ENCODE measurements at places on chromosomes 1 and 21.

GRCh38 chr1:171292799-171293198 is 21.2 kb upstream of the FMO4 start:
- DNase-seq, result no peak

DNA sequence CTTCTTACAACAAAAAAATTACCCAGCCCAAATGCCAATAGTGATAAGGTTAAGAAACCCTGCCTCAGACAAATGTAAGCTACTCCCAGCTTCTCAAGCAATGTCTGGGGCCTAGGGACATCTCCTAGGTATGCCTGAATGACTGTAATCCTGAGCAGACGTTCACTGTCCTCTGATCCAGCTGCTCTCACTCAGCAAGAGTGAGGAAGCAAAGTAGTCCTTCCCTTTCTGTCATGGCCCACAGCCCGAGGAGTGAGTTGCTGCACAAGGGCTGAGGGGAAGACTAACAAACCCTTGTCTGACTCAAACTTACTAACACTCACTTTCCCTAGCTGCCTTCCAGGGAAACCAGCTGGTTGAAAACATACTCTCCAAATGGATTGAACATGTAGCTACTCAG is 124.9 kb upstream of the TNFSF4 start:
- no peak for DNase-seq

DNA sequence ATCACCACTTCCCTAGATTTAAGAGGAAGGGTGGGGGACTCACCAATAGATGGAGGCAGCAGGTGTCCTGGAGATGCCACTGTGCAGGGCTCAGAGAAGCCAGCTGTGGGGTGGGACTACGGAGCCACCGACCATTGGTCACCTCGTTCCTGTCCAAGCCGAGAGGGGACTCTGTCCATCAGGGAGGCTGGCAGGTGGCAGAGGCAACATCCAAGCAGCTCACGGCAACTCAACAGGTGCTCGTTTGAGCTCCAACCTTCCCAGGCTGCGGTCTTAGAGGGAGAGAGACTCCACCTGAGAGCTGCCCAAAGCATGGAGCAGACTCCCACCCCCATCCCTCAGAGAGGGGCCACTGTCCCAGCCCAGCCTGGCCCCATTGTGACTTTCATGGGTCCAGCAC is 71.4 kb downstream of the IGSF21 start:
- DNase-seq, result no peak

- DNase-seq, result no peak
These were observed 38.6 kb upstream of the ADGRL4 start for GRCh38 chr1:79044974-79045650.

DNA sequence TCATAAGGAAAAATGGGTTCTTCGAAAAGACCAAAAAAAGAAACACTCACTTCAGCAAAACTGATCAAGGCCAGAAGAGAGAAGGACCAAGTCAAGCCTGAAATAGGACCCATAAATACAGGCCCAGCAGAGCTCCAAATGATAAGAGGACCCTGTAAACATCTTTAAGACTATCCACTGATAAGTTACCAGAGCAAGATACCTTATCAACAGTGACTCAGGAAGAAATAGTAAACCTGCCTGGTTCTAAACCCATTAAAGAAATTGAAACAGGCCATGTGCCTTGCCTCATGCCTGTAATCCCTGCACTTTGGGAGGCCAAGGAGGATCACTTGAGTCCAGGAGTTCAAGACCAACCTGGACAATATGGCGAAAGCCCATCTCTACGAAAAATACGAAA is 81.8 kb upstream of the ERRFI1 start:
- no peak for DNase-seq

DNA sequence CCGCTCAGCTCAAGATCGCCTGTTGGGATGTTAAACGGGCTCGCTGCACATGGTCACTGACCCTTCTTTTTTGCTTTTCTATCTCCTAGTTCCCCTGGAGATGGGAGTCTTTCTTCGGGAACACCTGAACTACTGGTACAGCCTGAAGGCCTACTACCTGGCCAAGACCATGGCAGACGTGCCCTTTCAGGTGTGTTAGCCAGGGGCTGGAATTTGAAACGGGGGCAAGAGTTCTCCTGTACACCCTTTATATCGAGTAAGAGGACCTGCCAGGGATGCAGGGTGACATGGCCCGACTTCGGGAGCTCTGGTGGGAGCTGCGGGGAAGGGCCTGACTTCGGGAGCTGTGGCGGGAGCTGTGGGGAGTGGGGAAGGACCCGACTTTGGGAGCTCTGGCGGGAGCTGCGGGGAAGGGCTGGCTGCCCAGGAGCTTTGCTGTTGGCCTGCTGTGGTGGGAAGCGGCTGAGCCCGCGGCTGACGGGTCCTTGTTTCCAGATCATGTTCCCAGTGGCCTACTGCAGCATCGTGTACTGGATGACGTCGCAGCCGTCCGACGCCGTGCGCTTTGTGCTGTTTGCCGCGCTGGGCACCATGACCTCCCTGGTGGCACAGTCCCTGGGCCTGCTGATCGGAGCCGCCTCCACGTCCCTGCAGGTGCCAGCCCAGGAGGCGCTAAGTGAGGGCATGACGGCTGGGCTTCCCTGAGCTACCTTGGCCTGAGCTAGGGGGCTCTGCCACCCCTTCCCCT is 24.0 kb downstream of the TFF3 start:
- DNase-seq, result no peak

GRCh38 chr1:59057211-59057694 is 239.6 kb upstream of the FGGY start:
- no peak for DNase-seq

DNA sequence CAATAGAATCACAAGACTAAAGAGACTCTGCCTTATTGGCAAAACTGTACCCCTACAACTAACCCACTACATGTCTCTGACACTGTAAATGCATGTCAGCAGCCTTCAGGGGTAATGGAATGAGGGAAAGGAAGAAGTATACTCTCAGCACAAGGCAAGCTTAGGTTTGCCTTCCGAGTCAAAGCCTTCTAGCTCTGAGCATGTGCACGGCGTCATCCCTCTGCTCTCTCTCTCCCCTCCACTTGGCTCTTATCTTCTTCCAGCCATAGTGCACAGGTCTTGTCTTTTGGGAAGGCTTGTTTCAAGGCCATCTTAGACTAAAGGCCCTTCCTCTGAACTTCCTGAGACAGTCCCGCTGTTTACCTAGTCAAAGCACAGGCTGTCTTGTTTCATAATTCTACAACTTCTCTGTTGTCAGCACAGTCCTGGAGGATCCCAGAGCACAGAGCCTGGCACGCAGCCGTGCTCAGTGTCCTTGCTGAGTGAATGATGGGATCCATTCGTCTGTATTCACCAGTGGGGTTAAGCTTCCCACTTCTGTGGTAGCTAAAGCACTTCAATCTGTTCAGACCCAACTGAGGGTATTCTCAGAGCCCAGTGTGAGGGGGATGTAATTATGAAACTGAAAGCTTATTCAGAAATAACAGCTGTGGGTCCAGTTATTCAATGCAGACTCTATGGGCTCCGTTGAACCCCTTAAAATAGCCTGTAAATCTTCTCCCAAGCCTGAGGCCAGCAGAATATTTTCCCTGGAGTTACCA is 166.5 kb upstream of the PLD5 start:
- DNase-seq, result no peak

GRCh38 chr1:153951801-153952200 is 5.3 kb upstream of the DENND4B start:
- DNase-seq, result no peak

- DNase-seq, result no peak
These were observed 4.3 kb upstream of the GLUL start for GRCh38 chr1:182395906-182396305.

GRCh38 chr1:45035631-45036301 is 23.7 kb downstream of the UROD start:
- peak; percentile 5 for DNase-seq

DNA sequence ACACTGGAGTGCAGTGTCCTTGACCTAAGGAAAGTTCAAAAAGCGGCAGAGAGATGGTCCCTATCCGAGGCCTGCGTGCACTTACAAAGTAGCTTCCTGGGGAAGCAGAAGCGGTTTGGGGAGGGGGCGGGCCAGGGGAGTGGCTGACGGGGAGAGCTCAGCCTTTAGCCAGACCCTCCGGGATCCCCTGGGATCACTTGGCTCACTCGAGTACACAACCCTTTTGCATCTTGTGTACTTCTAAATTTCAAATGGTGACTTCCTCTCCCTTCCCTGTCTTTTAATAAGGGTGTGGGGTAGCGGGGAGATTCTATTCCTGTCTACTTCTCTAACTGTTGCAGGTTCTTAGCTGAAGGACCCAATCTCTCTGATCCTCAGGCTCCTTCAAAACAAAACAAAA is 18.1 kb upstream of the SNX27 start:
- DNase-seq, result no peak

GRCh38 chr21:37558676-37559211 is 192.2 kb downstream of the DYRK1A start:
- DNase-seq, result no peak

DNA sequence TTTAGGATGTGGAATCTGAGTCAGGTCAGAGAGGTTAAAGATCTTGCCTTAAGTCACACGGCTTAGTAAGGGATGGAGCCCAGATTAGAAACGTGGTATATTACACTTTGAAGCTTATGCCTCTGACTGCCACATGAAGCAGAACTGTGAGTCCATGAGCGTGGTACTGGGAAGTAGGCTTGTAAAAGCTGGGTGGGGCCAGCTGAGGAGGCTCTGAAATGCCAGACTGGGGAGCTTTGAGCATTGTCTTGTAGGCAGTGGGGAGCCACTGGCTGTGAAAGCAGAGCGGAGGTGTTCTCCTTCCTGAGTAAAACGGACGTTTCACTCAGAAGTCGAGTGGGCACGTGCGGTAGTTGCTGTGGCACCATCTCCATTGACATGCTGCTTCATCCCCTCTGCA is 72.6 kb upstream of the USP24 start:
- DNase-seq, result no peak

DNA sequence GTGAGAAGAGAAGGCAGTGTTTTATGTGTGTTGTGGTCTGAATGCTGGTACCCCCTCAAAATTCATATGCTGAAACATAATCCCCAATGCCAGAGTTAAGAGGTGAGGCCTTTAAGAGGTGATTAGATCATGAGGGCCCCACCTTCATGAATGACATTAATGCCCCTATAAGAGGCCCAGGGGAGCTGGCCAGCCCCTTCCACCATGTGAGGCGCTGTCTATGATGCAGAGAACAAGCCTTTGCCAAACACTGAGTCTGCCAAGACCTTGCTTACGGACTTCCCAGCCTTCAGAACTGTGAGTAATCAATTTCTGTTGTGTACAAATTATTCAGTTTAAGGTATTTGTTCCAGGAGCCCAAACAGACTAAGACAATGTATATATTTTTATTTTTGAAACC is 20.2 kb downstream of the CAPZB start:
- DNase-seq, result no peak

DNA sequence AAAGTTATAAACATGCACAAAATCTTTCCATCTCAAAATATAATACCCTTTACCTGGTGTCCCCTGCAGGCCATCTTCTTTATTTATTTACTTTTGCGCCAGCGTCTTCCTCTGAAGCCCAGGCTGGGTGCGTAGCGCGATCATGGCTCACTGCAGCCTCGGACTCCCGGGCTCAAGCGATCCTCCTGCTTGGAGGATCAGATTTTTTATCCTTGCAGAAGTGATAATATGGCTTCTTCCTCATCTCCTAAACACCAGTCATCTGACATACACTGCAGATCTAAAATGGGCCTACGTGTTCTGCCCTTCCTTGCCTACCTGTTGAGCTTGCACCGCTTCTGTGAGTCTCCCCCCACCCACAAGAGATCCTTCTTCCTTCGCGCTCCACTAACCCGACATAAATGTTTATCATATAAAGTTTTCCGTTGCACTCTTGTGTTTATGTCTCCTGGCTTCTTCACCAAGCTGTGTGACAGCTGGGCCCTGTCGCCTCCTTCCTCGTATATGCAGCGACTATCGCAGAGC is 506 bp upstream of the SRP9 start:
- DNase-seq, result no peak

DNA sequence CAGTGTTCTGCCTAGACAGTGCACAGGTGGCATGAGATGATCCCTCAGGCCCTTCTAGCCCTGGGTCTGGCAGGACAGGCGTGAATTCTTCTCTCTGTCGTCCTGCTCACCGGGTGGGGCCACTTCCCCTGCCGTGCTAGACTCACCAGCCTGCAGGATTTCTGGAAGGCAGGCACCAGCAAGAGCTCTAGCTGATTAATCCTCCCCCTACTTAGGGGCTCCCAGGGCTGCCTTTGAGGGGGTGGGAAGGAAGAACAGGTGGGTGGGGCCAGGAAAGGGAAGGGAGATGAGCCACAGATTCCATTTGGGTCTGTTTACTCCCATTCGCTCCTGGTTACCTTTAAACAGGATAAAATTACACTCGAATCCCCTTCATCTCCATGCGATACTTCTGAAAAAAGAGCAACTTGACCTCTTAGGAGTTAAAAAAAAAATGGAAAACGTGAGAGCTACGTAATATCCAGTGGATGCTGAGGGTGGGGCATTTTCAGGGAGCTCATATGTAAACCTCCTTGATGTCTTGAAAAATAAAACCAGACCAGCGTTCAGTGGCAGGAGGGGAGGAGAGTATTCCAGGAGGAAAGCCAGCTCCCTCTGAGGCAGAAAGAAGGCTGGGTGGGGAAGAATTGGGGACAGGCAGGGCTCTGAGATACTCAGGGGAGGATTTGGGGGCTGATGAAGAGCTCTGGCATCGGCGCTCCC is 665.5 kb downstream of the PTPRU start:
- peak; percentile 46 for DNase-seq

DNA sequence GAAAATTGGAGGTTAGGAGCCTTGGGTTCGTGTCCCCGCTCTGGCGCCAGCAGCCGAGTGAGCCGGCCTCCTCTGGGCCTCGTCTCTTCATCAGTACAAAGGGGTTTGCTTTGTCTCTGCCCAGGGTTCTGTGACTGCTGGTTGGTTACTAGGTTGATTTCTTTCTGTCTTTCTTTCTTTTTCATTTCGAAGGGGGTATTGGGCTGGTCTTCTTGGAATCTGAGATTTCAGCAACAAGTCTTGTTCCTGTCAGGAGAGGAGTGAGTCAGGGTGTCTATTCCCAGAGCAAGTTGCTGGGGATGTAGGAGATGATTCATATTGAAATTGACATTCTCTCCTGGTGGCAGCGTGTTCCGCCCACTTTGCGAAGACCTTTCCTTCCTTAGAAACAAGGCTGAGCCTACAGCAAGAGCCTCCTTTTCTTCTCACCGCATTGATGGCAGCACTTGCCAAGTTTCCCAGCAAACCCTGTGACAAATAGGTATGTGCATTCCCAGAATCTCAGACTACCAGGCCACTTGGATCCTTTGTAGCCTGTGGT is 79.2 kb downstream of the MAN1C1 start:
- no peak for DNase-seq

- no peak for DNase-seq
These were observed 158.2 kb upstream of the KLHDC7A start for GRCh38 chr1:18322368-18323032.

- peak; percentile 57 for DNase-seq
These were observed 208.7 kb downstream of the SIPA1L2 start for GRCh38 chr1:232421143-232421796.

DNA sequence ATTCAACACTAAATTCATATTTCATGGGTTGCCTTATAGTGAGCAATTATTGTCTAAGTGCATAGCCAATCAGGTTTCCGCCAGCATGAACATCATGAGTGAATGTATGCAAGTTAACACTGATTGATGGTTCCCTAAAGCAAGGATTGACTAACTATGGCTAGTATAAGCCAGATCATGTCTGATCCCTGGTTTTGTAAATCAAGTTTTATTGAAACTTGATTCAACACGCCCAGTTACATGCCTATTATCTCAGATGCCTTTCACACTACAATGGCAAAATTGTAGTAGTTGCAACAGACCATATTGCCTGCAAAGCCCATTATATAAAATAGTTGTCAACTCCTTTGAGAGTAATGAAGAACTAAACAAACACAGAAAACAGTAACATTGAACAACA is 1127.4 kb downstream of the NCAM2 start:
- DNase-seq, result no peak
